CD4-positive, alpha-beta T cell treated with Interleukin-6 at 100 ng/mL for 8 hours (primary cell): ENCODE measurements at places on chromosomes 11 and 22.
A peak's percentile ranks its signal among the peaks of the same experiment; 100 is the strongest.

GRCh38 chr11:60700689-60701468 lies 1.5 kb downstream of the MS4A8 start:
- no peak for DNase-seq

DNA sequence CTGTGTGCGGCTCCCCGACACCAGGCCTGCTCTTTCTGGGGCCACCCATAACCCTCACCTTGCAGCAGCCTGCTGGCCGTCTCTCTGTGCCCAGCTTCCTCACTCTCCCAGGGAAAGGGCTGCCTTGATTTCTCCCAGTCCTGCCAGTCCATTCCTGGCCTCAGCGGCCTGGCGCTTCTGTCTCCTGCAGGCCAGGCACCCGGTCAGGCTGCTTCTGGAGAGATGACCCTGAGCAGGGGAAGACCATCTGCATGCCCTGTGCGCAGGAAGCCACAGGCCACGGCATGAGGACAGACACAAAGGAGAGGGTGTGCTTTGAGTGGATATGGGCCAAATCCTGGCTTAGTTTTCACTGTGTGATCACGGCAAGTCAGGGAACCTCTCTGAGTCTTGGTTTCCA lies 86.2 kb downstream of the TSPAN18 start:
- DNase-seq, result no peak

- DNase-seq, result no peak
Observed at GRCh38 chr11:9527481-9528135, 45.9 kb upstream of the WEE1 start.

DNA sequence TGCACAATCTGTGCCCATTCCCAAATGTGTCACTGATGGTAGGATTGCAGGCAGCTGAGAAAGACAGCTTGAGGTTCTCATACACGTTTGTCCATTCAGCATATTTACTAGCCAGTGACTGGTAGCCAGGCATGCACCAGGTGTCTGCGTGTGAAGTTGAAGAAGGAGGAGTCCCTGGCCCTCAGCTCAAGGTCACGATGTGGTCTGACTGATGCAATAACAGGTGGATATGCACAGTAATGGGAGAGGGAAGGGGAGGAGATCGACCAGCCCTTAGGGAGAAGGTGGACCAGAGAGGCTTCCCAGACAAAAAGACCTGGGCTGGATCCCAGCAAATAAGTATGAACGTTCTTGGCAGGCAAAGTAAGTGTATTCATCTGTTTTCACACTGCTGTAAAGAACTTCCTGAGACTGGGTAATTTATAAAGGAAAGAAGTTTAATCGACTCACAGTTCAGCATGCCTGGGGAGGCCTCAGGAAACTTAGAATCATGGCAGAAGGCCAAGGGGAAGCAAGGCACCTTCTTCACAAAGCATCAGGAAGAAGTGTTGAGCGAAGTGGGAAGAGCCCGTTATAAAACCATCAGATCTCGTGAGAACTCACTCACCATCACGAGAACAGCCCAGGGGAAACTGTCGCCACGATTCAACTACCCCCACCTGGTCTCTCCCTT lies 96.0 kb downstream of the MN1 start:
- DNase-seq, result no peak

DNA sequence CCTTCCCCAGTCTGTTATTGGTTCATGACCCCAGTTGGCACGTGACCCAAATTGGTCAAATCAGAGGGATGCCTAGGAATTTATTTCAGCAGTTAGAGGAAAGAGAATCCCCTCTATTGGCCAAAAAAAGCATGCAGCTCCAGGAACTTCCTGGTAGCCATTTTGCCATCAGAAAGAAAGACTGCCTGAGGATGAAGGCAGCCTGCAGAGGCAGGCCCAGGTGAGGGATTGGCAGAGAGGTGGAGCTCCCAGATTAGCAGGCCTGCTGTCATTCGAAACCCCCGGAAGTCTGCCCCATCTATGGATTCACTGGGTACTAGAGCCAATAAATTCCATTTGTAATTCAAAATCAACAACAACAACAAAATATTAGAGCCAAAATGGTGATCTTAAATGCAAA lies 207.6 kb downstream of the CWF19L2 start:
- no peak for DNase-seq

DNA sequence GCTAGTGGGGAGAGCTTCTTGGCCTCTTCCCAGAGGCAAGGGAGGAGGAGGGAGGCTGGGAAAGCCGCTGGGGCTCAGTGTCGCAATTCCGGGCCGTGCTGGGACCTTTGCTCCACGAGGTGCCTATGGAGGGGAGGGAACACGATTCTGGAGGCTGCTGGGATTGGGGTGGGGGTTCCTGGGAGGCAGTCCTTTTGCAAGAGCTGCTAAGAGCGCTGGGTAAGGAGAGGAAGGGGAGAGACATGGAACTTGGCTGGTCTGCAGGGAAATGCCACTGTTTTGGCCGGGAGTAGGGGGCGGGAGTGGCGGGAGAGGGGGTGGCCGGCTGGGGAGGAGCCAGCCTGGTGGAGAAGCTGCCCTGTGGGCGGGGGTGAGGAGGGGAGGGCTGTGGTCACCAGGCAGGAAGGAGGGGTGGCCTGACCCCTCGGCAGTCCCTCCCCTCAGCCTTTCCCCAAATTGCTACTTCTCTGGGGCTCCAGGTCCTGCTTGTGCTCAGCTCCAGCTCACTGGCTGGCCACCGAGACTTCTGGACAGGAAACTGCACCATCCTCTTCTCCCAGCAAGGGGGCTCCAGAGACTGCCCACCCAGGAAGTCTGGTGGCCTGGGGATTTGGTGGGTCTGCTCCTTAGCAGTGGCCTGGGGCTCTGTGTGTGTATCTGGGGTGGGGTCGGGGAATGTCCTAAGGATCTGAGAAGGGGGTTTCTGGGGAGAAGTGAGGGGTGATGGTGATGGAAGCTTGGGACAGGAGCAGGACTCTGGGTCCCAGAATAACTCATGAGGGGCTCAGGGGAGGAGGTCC lies at the start of gene NR1H3:
Gene NR1H3, plus strand, starts transcription at position 480 of the 800 bp plus-strand sequence. CDS start 1,221 bp downstream, outside the sequence.
- no peak for DNase-seq

GRCh38 chr11:7630002-7630401 lies 43.3 kb downstream of the CYB5R2 start:
- DNase-seq, result no peak

DNA sequence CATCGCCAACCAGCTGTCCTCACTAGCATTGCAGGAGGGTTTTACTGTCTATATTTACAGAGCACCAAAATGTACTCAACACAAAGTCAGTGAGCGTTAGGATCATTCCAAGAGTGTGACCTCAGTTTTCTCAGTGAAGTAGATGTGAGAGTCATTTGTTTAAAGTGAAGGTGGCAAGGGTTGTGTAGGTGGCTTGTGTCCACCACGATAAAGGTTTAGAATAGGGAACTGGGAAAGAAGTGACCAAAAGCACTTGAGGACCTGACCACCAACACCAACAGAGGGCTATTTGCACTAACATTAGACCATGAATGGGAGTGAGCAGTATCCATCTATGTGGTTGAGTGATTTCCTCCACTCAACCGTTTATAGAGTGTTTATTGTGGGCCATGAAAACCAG lies 152.5 kb upstream of the POU2AF2 start:
- no peak for DNase-seq

- no peak for DNase-seq
Observed at GRCh38 chr11:69563946-69564775, 76.8 kb upstream of the CCND1 start.

DNA sequence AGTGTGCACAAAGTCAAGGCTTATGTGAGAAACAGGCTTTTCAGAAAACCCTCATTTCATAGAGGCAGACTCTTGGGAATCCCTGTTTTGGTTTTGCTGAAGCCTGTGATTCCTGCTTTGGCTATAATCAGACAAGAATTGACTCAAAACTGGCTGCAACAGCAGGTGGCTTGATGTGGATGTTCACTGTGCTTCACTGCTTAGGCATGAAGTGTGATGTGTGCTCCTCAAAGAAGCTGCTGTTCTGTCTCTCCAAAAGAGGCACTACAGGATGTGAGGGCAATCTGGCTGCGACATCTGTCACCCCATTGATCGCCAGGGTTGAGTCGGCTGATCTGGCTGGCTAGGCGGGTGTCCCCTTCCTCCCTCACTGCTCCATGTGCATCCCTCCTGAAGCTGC lies 103.5 kb downstream of the C11orf58 start:
- DNase-seq, result no peak

GRCh38 chr22:34534101-34534500 lies 531.9 kb upstream of the ISX start:
- no peak for DNase-seq

DNA sequence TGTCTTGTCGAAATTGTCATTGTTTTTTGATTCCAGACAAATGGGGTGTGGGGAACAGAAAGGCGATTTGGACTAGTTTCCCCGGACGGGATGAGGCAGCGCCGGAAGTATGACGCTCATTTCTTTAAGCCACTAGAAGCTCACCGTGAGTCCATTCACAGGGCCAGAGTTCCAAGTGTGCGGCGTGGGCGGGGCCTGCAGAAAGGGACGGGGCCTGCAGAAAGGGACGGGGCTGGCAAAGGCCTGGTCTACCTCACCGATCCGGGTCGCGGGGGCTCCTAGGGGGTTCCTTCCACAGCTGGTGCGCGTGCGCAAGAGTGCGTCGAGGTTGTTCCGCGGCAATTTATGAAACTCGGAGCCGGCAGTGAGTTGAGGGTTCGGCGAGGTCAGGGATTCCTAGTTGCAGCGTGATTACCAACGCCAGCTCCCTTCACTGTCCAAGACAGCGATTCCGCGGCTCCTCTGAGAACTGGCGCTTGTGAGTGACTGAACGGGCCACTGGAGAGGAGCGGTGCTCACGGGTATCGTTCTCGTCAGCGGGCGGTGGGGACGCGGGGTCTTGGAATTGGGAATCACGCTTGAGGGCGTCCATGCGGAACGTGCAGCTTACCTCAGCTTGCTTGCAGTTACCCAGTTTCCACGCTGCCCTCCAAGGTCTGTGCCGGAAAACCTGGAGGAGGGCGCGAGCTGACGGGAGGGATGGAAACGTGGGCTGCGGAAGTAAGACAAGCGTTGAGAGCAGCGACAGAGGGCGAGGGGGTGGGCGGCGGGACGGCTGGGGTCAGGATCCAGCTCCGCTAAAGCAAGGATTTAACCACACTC lies at the start of gene ZNF215:
Gene ZNF215, plus strand, starts transcription at position 219 of the 822 bp plus-strand sequence. CDS start 5,847 bp downstream, outside the sequence.
- DNase-seq, result peak; percentile 26

DNA sequence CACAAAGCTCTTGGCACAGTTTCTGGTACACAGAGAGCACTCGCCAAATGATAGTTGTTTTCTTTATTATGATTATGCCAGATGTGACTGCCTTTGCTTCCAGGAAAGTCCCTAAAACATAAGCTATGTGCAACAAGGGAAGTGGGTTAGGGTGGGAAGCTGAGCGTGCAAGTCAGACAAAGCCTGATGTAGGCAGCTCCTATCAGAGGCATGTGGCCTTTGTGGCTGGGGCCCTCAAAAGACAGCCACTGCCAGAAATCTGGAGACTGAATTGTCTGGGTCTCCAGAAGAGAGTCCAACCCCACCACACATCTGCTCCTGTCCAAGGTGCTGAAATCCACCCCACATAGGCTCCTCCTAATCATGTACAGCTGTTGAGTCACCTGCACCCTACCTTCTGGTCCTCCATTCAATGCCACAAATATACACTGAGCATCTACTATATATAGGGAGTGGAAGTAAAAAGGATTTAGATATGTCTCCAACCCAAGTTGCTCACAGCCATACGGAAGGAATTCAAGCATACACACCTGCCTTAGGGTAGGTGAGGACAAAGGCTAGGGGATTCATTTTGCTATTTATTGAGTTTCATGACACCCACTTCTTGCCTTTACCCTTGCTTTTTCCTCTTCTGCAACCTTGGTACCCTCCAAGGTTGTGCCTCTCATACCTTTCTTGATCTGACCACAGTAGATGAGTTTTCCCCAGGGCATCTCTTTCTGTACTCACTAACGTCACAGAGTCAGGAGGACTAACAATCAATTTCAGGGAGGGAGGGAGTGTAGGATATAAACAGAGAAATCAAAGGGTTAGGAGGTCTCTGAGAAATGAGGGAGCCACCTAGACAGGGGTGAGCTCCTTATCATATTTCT lies 12.4 kb downstream of the SEC14L3 start:
- no peak for DNase-seq

GRCh38 chr11:36791957-36792356 lies 193.9 kb upstream of the RAG2 start:
- DNase-seq, result no peak

GRCh38 chr22:26429458-26430286 lies 612 bp downstream of the ASPHD2 start:
- peak; percentile 5 for DNase-seq

- DNase-seq, result no peak
Observed at GRCh38 chr22:18044548-18045271, 20.3 kb upstream of the MICAL3 start.

DNA sequence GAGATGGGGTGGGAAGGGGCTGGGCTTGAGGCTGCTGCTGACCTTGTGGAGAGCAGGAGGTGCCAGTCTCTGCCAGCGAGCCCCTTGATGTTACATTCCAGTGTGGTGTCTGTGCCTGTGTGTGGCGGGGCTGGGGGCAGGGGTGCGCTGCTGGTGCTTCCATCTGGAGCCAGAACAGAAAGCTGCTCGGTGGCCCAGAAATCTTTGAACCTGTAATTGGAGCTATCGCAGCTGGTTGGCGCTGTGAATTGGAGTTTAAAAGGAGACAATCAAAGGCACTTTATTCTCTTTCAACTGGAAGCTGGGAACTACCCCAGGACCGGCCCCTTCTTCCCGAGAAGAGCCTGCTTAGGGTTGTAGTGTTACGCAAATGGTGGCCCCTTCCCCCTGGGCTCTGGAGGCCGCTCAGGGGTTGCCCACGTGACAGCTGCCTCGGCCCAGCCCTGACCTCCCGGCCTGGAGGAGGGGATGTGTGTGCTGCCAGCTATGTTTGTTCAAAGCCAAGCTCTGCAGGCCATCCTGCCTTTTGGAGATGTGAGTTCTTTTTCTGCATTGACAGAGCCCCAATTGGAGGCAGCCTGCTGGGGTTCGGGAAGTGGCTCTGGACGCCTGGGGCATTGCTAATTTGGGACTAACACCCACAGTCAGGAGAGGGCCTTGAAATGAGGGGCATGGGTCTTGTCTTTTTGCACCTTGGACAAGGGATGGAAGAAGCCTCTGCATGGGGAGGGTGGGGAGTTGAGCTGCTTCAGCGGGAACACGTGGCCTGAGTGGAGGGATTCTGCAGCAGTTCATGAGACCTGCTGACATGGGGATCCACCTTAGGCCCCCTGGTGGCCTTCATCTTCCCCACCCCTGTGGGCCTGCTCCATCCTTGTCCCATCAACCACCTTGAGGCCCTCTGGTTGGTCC lies 14.0 kb upstream of the ARSA start:
- no peak for DNase-seq

DNA sequence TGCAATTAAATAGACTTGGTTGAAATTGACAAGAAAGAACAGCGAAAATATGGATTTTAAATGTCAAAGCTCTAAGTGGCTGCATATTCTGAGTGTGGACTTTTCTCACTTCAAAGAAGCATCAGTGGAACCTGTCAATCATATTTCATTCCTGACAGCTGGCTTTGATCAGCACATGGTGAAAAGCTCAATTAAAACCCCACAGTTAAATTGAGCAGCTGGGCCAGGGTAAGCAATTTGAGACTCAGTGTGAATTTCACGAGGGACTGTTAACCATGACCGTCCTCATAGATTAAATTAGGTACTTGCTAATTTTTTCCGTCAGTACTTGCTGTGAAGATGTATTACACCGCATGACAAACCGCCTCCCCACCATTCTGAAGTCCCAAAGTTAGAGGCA lies 11.0 kb upstream of the OR10D3 start:
- no peak for DNase-seq
